Omental fat pad (tissue), 4 donors: ENCODE measurements at places on chromosomes 11 and 22. TPM values are rescaled to one million over a fixed set of nuclear protein-coding genes. Genes with fewer than 3 reads are reported as not detected.
A peak's percentile ranks its signal among the peaks of the same experiment; 100 is the strongest.

MCHR1 gene
- not detected for total RNA-seq

GRCh38 chr11:27456140-27456794 is 16.3 kb downstream of the LGR4 start:
- DNase-seq = no peak

GRCh38 chr11:8252388-8252787 is 11.3 kb downstream of the LMO1 start:
- peak; percentile 16 for DNase-seq

GRCh38 chr11:15446929-15447328 is 332.2 kb downstream of the INSC start:
- no peak for DNase-seq

DNA sequence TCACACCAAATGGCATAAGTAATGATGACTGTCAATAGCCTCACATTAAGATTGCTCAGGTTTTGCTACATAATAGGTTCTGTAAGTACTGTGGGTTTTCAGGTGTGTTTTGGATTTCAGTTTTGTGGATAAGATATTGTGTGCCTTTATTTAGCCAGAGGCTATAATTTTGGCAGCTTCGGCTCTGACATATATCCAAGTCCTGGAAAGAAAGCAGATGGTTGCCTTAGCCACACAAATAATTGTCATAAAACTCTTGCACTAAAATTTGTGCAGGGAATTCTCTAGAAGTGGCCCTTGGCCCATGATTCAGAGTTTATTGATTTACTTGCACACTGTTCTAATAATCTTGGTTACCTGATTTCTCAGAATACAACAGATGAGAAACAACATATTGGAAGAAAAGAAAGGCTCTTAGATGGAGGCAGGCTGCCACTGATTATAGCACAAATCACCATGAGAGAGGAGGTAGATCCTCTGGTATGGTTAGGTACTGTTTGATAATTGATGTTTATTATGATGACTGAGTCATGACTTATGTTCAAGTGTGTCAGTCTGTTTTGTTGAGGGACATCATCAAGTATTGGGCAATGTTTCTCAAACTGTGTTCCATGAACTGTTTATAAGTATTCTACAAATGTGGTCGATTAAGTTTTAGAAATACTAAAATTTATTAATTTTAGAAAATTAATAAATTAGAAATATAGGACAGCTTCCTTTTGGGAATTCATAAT is 9.6 kb downstream of the REXO2 start:
- no peak for DNase-seq
